ENCODE measurements at places on chromosomes 3 and 15.

DNA sequence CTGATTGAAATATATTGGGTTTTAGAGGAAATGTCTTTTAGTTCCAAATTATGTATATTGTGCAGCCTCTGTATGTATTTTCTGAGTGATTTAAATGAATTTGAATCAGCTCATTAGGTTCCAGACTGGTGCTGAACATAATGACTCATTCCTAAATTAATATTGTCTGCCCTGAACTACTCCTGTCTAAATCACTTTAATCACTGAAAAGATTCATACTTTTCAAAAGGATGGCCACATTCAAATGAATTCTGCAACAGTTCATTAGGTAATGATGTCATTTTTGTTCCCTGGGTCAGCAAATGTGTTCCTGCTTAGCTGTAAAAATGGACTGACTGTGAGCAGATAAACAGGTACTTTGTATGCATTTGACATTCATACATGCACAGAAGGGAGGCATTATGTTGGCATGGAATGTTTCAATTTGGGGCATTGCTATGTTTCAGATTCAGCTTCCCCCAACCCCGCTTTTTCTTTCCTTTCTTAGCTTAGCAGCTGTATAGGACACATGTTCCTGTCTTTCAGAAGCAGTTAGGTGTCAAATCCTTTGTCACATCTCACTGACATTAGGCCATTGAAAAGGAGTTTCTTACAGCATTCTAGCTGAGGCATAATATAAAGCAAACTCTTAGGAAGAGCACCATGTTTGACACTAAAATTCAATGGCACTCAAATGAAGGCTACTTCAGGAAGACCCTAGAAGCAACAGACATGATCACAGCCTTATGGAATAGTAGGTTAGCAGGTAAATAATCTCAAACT, 318.5 kb upstream of the ARPP21 start:
- DNase-seq = no peak

GRCh38 chr3:53049987-53050386, 4.1 kb upstream of the SFMBT1 start:
- DNase-seq = no peak

GRCh38 chr15:66673410-66674322, 28.4 kb upstream of the SMAD6 start:
- DNase-seq = no peak

GRCh38 chr3:184505076-184505878, 56.3 kb upstream of the EPHB3 start:
- peak; percentile 31 for DNase-seq

GRCh38 chr3:129181819-129182218, 1.9 kb downstream of the CNBP start:
- DNase-seq = no peak

DNA sequence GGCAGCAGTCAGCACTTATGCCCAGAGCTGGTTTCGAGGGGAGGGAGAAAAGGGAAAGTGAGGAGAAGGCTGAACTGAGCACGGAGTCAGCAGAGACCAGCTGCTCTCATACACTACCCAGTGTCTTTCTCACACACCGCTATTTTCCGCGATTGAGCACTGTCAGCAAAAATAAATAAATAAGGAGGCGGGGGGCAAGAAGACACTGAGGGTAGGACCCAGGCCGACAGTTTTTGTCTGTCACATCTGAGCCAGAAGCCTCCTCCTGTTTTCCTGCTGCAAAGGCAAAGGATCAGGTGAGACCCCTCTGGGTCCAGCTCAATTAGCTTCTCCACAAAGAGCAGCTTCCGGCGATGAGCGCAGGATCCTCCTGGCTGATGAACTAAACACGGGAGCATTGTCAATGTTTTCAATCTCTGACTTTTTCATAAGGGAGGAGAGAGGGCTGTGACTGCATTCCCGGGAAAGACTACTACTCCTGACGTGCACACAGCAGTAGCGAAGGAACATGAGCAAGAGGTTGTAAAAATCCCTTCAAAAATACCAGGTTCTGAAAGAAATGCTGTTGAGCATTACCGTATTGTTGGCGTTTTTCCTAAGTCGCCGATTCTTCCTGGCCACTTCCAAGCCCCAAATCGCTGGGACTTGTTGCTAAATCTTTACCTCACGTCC, 1.3 kb downstream of the FRMD5 start:
- DNase-seq = peak; percentile 55

Measured in NCI-H1417 (cell line).